Mesendoderm (in vitro differentiated cells): ENCODE measurements at places on chromosomes 7 and 10.
A peak's percentile ranks its signal among the peaks of the same experiment; 100 is the strongest.

DNA sequence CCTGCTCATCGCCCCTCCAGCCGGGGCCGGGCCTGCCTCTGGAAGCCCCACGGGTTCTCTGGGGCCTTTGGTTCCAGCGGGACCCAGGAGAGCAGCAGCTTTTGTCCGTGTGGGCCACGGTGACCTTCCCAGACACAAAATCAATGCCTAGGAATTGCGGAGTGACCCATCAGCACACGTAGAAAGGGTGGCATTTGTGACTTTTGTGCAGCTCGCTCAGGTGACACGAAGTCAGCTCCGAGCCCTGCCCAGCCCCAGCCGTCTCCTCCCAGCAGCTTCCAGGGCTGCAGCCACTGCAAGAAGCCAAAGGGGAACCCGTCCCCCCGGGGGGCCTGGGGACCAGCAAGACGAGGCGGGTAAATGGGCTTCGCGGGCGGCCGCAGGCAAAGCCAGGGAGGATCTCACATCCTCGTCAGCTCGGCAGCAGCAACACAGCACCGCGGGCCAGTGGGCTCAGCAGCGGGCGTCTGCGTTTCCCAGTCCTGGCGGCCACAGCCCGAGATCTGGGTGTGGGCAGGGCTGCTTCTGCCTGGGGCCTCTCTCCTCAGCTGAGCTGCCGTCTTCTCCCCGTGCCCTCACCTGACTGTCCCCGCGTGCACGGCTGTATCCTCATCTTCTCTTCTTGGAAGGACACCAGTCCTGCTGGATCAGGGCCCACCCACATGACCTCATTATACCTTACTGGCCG is 88.5 kb downstream of the PAXIP1 start:
- DNase-seq, result no peak
- no peaks in the 10 kb centered on the region for H3K27me3 ChIP-seq
- H3K4me3 ChIP-seq, result no peak overlapping the region
- no peak overlapping the region for H3K27ac ChIP-seq
- no peaks in the 10 kb centered on the region for H3K36me3 ChIP-seq

DNA sequence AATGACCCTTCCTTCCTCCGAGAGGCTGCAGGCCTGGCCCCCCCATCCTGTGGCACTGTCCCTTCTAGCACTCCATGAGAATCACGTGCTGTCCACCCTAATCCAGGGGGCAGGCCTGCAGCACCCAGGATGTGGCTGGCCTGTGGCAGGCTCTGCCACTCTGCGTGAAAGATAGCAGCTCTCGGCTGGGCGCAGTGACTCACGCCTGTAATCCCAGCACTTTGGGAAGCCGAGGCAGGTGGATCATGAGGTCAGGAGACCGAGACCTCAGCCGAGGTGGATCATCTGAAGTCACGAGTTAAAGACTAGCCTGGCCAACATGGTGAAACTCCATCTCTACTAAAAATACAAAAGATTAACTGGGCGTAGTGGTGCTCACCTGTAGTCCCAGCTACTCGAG is 18.9 kb upstream of the LFNG start:
- H3K27ac ChIP-seq, result no peak overlapping the region
- no peaks in the 10 kb centered on the region for H3K36me3 ChIP-seq
- H3K27me3 ChIP-seq, result no peaks in the 10 kb centered on the region
- no peak for DNase-seq
- no peak overlapping the region for H3K4me3 ChIP-seq

DNA sequence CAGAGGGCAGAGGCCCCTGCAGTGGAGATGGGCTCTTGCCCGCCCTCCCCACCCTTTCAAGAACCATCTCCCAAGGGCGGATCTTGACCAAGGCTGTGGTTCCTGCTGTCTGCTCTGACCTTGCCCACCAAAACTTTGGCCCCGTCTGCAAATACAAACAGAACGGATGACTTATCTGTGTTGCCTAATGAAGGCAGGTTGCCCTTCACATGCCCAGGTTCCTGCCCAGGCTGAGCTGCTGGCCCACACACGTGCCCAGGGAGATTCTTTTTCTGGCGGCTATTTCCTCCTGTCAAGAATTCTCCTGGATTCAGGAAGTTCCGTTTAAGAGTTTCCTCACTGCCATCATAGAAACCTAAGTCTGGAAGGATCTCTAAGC is 78.3 kb downstream of the PROSER2 start:
- H3K27me3 ChIP-seq, result no peaks in the 10 kb centered on the region
- H3K27ac ChIP-seq, result no peak overlapping the region
- H3K4me3 ChIP-seq, result no peak overlapping the region
- H3K4me1 ChIP-seq, result peaks cover 5% of the 10 kb centered on the region
- DNase-seq, result no peak
- no peaks in the 10 kb centered on the region for H3K36me3 ChIP-seq

DNA sequence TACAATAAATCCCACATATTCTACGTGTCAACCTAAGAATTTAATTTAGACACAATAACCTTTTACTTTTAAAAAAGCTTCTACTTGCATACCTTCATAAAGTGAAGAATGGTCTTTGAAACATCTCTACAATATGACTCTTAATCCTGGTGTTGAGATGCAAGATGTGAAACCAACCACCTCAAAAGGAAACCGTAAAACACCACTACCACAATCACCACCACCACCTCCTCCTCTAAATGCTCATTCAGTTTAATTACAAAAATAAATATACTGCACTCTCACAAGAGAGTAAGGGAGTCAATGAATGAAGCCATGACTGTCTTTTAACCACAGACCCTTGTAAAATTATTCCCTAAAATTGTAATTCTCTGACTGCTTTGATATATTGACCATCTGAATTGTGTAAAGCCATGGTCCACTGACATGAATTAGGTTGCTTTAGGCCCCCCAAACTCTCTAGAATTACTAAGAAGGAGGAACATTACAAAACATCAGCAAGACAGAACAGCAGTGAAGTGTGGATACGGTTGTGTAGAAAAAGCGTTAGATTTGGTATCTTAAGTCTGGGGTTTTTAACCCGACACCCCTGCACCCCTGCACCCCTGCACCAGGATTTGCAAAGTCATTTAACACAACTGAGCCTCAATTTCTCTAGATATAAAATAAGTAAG is 171.4 kb downstream of the SFMBT2 start:
- no peaks in the 10 kb centered on the region for H3K4me1 ChIP-seq
- no peak for DNase-seq
- H3K27ac ChIP-seq, result no peak overlapping the region

DNA sequence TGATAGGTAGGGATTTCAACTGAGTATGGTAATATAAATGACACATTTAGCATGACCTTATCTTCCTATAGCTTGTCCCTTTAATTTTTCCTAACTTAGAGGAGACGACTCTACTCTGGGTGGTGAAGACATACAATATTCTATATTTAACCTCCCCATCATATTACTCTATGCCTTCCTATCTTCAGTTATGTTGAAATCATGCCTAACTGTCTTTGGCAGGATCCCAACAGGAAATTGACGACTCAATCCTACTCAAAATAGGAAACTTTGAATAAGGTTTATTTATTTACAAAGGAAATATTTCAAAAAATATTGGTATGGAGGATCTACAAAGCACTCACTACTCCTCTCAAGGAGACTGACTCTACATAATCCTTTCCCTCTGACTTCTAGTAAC is 24.1 kb upstream of the SEMA3A start:
- H3K4me1 ChIP-seq, result no peaks in the 10 kb centered on the region
- H3K27me3 ChIP-seq, result no peaks in the 10 kb centered on the region
- H3K36me3 ChIP-seq, result no peaks in the 10 kb centered on the region
- H3K27ac ChIP-seq, result no peak overlapping the region

GRCh38 chr7:5439572-5440496 is 16.2 kb upstream of the TNRC18 start:
- no peak overlapping the region for H3K27ac ChIP-seq
- DNase-seq, result no peak
- H3K27me3 ChIP-seq, result no peaks in the 10 kb centered on the region
- no peaks in the 10 kb centered on the region for H3K4me1 ChIP-seq

GRCh38 chr10:127906548-127907377 is at the start of gene PTPRE:
PTPRE (plus strand) TSS chr10:127907103; CDS start chr10:128040882, 133,779 bp downstream.
- H3K27ac ChIP-seq, result no peak within 1 kb of the TSS
- no peak within 1 kb of the TSS for H3K4me3 ChIP-seq
- DNase-seq, result peak; percentile 60
- no peaks in the 10 kb centered on the region for H3K36me3 ChIP-seq
- peaks cover 9% of the 10 kb centered on the region for H3K27me3 ChIP-seq

DNA sequence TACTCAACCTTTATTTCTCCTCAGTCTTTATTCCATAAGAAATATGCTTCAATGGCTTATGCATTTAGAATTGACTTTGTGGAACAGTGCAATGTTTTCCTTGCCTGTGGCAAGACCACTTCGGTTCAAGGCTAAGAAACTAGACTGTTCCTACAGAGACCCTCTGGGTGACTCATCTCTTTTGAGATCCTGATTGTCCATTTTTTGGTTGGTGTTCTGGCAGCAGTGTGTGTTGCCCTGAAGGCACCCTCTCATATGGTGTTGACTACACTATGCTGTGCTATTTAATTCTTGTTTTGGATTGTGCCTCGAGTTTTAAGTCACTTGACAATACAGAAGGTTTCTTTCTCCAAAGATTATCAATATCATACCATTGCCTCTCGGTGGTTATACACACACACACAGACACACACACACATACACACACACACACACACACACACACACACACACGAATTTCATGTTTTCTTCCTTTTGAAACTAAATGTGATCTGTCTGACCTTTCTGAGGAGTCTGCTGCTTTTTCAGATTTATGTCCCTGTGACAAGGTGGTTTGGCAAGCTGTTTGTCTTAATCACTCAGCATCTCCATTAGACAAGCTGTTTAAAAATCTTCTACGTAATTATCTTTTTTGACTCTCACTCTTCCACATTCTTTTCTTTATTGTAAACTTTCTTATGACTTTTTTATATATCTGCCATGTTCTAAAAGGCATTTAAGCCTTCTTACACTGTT is 187.2 kb downstream of the VTI1A start:
- H3K27ac ChIP-seq, result no peak overlapping the region
- no peak overlapping the region for H3K4me3 ChIP-seq
- H3K4me1 ChIP-seq, result no peaks in the 10 kb centered on the region

GRCh38 chr7:91995391-91996105 is 54.9 kb downstream of the AKAP9 start:
- H3K4me1 ChIP-seq, result no peaks in the 10 kb centered on the region
- H3K36me3 ChIP-seq, result no peaks in the 10 kb centered on the region
- no peak for DNase-seq
- H3K27me3 ChIP-seq, result no peaks in the 10 kb centered on the region
- H3K27ac ChIP-seq, result no peak overlapping the region

DNA sequence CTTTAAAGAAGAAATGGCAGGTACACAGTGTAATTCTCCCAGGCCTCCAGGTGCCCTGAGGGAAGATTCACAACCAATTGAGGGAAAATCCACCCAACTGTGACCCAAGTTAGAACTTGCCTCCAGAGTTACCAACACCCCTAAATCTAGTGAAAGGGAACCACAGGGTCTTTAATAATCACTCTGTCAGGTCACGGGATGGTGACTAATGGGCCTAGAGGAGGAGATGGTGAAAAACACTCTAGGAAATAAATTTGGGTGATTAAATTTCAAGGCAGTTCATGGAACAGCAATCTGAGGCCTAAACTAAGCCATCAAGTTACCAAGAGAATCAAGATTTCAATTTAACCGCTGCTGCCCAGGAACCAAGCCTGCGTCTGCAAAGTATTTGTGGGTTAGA is 26.7 kb upstream of the SLF2 start:
- H3K36me3 ChIP-seq, result no peaks in the 10 kb centered on the region
- H3K4me1 ChIP-seq, result no peaks in the 10 kb centered on the region
- H3K4me3 ChIP-seq, result no peak overlapping the region
- no peaks in the 10 kb centered on the region for H3K27me3 ChIP-seq

DNA sequence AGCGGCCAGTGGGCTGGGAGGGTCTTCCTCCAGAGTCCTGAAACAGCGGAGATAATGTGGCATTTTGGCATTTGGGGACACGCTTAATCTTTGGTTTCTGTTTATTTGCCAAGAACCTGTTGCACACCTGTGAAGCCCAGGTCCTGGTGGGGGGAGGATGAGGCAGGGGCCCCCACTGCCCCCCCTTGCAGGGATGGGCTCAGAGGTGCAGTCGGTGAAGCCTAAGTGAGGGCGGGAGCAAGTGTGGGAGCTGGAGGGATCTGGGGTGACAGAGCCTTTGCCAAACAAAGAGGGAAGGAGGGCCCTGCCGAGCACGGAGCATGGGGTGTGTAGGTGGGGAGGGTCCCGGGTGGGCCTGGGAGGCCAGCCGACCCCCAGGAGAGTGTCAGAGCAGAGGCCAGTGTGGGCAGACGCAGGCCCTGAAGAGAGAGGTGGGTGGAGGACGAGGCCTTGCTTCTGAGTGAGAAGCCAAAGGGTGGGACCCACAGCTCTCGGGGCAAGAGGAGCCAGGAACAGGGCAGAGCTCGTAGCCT is 62.1 kb upstream of the ADGRA1 start:
- H3K27me3 ChIP-seq, result no peaks in the 10 kb centered on the region
- H3K36me3 ChIP-seq, result no peaks in the 10 kb centered on the region
- no peak overlapping the region for H3K27ac ChIP-seq
- H3K4me3 ChIP-seq, result no peak overlapping the region
- no peak for DNase-seq

DNA sequence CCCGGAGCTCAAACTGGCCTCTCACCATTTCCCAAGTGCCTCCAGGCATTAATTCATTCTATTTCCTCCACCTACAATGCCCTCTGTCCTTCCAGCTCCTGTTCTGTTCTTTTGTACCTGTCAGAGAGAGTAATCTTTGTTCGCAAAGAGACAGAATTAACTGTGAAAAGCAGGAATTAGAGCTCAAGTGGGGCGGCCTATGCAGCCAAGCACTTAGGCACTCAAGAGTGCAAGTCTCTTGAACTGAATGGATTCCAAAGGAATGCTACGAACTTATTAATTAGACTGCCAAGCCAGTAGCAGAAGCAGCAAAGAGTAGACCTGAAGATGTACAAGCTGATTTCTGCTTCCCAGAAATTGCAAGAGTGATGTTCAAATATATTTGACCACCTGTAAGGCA is 338.3 kb upstream of the AUTS2 start:
- no peak overlapping the region for H3K4me3 ChIP-seq
- no peak for DNase-seq
- no peak overlapping the region for H3K27ac ChIP-seq
- H3K4me1 ChIP-seq, result no peaks in the 10 kb centered on the region
- no peaks in the 10 kb centered on the region for H3K27me3 ChIP-seq

GRCh38 chr7:98452791-98453190 is 51.9 kb upstream of the BAIAP2L1 start:
- H3K4me1 ChIP-seq, result no peaks in the 10 kb centered on the region
- no peaks in the 10 kb centered on the region for H3K36me3 ChIP-seq
- H3K27me3 ChIP-seq, result no peaks in the 10 kb centered on the region
- DNase-seq, result no peak

- no peaks in the 10 kb centered on the region for H3K36me3 ChIP-seq
- DNase-seq, result no peak
- H3K4me1 ChIP-seq, result no peaks in the 10 kb centered on the region
Measured at GRCh38 chr10:131588704-131589220, 277.2 kb upstream of the TCERG1L start.
